CD4-positive, alpha-beta T cell treated with Interferon gamma for 1 hour (primary cell): ENCODE measurements at places on chromosomes 11 and 22.

DNA sequence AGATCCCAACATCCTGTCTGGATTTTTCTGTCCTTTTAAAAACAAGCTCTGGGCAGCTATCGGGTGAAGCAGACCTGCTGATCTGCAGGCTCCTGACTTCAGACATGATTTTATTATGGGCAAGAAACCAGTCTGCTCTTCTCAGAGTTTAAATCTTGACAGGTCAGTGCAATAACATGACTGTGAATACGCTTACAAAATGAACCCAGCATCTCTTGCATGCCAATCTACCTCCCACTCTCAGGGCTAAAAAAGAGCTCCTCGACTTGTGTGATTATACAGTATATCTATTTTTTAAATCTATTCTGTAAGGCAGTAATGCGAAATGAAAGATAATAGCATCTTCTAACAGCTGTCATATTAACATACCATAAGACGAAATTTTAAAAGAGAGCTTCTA is 18.7 kb upstream of the ASPHD2 start:
- DNase-seq: no peak

DNA sequence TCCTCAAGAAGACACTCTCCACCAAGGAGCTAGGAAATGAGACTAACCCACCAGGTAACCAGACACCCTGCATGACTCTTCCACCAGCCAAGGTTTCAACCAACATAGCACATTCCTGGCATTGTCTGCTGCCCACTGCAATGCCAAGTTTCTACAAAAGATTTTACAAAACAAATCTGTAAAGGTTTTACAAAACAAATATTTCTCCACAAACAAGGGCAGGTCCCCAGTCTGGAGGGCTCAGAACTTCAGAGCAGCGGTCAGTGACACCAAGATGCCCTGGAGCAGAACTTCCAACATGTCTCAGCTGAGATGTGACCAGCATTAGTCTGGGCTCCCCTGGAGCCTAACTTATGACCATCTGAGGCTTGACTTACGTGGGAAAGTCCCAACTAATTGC is 14.0 kb downstream of the GALNT18 start:
- no peak for DNase-seq

GRCh38 chr22:44909241-44909640 is 100.6 kb downstream of the PHF21B start:
- no peak for DNase-seq

DNA sequence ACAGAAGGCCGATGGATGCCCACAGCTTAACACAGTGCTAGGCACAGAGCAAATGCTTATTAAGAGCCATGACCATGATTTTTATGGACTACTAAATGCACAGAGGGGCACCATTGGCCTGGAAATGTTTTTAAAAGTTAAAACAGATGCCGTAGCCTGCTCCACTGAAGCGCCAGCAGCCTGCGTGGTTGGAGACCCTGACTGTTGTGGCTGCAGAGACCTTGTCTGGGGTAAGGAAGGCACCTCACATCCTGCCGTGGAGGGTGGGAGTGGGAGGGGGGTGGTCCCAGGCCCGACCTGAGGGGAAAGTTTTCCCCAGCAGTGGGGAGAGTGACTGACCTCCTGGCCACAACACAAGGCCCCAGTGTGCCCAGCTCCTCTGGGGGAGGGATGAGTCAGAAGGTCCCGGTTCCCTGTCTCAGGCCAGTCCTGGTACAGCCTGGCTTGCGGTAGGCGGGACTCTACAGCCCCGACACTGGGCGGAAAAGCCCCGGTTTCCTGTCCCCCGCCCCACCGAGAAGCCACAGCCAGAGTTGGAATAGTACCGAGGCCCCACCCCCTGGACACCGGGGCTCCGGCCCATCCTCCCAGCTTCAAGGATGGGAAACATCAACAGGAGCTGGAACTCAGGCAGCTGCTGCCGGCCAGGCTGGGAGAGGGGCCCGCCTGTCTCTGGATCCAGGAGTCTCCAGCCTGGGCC is 7.0 kb downstream of the CHST1 start:
- DNase-seq: no peak

GRCh38 chr22:29690476-29690875 is 29.3 kb upstream of the CABP7 start:
- no peak for DNase-seq

GRCh38 chr11:61107888-61108287 is 5.6 kb downstream of the CD5 start:
- DNase-seq: no peak

GRCh38 chr11:116791002-116791812 is 472 bp downstream of the APOA5 start:
- DNase-seq: peak; percentile 69

DNA sequence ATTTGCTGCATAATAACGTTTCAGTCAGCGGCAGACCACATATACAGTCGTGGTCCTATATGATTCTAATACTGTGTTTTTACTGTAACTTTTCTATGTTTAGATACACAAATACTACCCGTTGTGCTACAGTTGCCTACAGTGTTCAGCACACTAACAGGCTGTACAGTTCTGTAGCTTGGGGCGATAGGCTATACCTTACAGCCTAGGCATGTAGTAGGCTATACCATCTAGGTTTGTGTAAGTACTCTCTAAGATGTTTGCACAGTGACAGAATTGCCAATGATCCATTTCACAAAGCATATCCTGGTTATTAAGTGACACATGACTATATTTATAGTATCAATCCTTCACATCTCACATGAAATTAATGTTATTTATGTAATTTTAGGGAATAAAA is 78.2 kb downstream of the YAP1 start:
- no peak for DNase-seq

- no peak for DNase-seq
Measured at GRCh38 chr11:9914064-9914463, 250.2 kb downstream of the SWAP70 start.

DNA sequence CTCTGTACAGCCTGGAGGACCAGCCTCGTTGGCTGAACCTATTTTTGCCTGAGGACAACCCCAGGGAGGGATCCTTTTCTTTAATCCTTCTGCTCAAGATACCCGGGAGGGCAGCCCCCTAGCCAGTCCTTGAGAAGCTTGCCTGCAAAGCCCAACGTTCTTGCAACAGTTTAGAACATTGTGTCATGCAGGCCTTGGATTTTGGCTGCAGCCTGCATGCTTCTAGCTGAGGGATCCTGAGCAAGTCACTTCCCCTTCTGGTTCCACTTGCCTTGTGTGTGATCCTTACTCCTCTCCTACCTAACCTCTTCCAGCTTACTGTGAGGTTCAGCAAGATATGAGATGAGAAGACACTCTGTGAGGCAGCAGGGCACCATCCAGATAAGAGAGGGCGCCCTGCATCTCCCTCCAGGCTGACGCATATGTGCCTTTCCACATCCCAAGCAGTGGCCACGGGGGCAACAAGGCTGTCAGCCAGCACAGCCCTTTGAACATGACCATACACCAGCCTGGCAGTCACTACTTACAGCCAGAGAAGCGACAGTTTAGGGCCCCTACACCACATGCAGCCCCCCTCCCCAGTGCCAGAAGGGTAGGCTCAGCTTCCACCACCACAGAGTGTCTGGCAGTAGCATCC is 76.1 kb downstream of the C11orf58 start:
- DNase-seq: no peak

DNA sequence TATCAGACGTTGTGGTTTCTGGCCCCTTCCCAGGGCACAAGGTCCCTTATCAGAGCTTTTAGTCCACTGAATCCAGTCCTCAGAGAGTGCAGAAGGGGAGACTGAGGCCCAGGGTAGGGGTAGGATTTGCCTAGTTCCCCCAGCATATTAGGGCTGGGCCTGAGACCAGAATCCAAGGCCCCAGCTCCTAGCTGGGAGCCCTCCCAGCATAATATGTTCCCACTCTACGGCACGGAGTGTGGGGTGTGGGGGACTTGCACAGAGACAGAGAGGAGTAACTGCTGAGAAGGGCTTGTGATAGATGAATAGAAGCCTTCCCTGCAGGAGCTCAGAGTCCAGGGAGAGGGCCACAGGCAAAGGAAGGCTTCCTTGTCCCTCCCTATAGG is 43.8 kb downstream of the NEU3 start:
- DNase-seq: no peak

- no peak for DNase-seq
Measured at GRCh38 chr11:57457643-57458023, 2.7 kb upstream of the RTN4RL2 start.

GRCh38 chr11:11338304-11338703 is 14.7 kb downstream of the CSNK2A3 start:
- no peak for DNase-seq

DNA sequence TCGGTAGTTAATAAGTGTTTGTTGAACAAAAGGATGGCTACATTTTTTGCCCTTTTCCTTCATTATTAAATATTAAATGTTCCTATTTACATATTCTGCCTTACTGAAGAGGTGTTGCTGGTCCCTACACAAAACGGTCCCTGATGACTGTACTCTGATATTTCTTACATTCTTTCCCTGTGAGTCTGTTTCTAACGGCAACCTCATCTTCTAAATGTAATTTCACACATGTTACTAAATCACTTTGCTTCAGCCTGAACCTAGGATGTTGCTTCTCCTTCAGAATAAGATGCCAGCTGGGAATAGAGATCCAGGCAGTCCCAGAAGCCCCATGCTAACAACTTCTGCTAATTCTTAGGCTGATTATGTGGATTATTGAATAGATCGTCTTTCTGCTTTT is 50.3 kb downstream of the SPON1 start:
- no peak for DNase-seq

DNA sequence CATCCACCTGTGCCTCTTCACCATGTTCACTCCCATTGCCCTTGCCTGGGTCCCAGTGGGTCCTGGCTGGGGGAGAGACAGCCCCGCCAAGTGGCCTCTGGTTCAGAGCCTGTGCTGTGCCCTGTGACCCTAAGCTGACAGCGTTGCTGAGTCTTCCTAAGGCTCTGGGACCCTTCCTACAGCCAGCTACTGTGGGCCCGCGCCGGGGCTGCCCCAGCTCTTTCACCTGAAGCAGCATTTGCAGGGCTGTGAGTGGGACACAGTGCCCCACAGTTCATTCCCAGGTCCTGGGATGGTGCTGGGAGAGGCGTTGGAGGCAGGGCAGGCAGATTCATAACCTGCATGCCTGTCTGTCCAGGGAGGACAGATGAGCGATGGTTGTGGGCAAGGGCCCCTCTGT is 10.7 kb downstream of the TPCN2 start:
- DNase-seq: no peak

DNA sequence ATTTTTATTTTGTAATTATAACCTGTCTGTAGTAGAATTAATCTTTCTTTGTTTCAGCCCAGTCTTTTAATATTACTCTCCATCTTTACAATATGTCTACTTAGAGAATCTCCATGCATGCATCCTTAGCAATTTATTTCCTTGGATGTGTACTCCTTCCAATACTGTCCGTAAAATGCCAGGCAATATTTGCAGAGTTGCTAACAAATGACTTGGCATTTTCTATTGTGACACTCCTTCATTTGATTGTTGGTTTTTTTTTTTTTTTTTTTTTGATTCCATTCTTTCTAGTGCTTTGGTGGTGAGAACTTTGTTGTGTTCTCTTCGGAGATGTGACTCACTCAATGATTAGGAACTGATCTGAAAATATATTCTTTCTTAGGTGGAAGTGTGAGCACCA is 220.3 kb downstream of the CNTN5 start:
- no peak for DNase-seq

GRCh38 chr22:46815896-46816731 is 53.7 kb downstream of the TBC1D22A start:
- no peak for DNase-seq
